ENCODE measurements at places on chromosomes 7 and 10.

- DNase-seq, result no peak
These were observed 663.7 kb upstream of the COBL start for GRCh38 chr7:51980313-51980712.

DNA sequence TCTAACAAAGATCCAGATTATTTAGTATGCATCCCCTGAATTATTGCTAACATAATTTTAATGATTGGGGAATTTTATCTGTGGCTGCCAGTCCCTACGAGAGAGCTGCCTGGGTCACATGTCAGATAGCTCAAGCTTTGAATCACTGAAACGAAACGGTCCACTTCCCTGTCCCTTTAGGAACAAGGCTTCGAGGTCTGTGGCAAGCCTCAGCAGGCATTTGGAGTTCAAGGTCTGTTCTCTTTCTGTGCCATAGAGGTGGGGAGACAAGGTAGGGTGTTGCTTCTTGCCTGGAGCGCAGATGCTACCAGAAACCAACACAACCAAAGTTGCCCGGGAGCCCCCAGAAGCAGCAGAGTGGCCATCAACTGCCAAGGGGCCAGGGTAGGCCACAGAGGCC, 13.9 kb upstream of the SH2D4B start:
- no peak for DNase-seq

DNA sequence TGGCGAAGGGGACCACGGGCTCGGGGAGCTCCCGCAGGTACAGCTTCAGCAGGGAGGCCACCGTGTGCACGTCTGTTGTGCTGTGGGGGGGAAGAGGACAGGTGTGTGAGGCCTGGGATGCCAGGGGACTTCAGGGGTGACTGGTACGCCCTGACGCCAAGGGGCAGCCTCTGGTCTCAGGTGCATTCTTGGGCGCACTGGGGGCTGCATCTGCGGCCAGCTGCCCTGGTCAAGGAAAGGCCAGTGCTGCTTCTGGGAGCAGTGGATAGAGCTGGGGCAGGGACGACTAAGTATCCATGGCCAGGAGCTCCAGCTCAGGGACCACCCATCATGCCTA, 148.5 kb downstream of the MAPK8 start:
- no peak for DNase-seq

GRCh38 chr7:1283337-1283736, 50.7 kb downstream of the UNCX start:
- DNase-seq, result no peak

GRCh38 chr7:114181280-114181679, 233.3 kb upstream of the FOXP2 start:
- DNase-seq, result no peak

DNA sequence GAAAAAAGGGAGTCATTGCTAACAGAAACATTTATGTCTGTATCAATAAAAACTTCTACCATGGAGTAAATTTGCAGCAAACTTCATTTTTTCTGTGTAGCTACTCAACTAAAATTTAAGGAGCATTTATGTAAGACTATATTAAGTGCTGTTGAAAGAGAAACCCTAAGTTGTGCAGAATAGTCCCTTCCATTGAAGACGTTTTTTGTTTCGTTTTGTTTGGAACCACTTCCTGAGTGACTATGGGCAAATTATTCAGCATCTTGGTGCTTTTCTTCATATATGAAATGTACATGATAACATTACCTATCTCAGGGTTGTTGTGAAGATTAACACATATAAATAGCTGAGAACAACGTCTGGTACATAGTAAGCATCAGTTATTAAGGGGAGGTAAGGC, 24.3 kb downstream of the SEM1 start:
- no peak for DNase-seq

GRCh38 chr7:134992626-134993179, 6.4 kb downstream of the AGBL3 start:
- no peak for DNase-seq

GRCh38 chr7:66355756-66356155, 150.6 kb downstream of the TPST1 start:
- no peak for DNase-seq

DNA sequence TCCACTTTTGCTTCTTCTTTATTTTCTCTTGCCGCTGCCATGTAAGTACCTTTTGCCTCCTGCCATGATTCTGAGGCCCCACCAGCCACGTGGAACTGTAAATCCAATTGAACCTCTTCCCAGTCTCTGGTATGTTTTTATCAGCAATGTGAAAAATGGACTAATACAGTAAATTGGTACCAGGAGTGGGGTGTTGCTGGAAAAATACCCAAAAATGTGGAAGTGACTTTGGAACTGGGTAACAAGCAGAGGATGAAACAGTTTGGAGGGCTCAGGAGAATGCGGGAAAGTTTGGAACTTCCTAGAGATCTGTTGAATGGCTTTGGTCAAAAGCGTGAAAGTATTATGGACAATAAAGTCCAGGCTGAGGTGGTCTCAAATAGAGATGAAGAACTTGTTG, 670.3 kb upstream of the ZWINT start:
- DNase-seq, result no peak

GRCh38 chr7:4840079-4840501, 21.7 kb downstream of the PAPOLB start:
- no peak for DNase-seq

- DNase-seq, result no peak
These were observed 34.9 kb upstream of the ETV1 start for GRCh38 chr7:14024406-14024805.

GRCh38 chr7:21281193-21281592, 146.7 kb upstream of the SP4 start:
- DNase-seq, result no peak

DNA sequence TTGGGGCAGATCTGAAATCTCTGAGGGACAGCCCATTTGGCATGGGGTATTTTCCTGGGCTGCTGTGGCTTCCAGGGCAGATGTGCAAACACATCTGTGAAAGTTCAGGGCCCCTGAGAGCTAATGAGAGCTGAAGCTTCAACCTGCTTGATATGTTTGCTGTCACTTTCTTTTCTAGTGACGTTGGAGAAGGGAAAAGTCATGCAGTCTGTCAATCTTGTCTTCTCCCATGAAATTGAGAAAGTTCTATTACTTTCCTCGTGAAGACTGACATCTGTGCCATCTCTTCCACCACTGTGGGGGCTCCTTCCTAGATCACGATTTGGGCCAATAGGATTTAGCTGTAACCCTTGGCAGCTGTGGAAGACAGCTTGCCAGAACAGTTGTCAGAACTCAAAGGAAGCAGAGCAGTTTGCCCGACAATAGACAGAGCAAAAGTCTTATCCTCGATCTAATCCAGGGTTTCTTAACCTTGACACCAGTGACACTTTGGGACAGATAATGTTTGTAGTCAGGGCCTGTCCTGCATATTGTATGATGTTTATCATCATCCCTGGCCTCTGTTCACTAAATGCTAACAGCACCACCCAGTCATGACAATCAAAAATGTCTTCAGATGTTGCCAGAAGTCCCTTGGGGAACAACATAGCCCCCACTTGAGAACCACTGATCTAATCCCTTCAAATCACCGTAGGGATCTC, 586.5 kb downstream of the LRMDA start:
- no peak for DNase-seq

DNA sequence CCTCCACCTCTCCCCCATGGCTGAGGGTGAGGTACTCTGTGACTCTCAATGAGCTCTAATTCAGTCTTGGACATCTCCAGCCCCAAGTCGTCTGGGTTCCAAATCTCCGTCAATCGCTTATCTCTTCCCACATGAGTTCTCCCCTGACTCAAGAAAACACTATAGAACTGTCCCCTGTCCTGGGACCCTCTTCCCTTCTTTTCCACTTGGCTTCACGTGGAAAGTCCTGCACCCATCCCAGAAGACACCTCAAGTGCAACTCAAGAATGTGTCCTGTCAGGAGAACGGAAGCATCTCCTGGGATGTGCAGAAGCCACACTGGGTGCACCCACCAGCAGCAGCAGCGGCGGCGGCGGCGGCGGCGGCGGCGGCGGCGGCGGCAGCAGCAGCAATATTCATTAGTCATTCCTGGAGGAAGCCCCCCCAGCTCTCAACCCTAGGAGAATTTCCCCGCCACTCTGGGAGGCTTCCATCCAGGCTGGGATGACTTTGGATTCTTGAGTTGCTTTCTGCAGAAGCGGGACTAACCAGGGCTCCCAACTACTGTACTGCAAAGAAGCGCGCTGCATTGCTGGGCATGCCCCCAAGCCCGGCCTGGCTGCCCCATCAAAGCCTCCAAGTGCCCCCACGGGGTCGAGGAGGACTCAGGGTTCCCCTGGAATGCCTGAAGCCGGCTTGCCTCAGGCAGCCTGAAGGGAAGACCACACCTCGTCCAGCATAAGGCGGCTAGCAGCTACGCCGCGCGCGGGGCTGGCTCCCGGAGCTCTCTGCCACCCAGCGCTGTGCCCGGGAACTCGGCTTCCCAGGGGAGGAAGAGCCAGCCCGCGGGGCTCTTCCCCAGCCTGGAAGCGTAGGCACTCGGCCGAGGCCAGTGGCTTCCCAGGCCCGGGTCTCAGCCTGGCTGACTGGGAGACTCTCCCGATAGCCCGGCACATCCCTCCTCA, 1.0 kb downstream of the CRTAC1 start:
- no peak for DNase-seq

DNA sequence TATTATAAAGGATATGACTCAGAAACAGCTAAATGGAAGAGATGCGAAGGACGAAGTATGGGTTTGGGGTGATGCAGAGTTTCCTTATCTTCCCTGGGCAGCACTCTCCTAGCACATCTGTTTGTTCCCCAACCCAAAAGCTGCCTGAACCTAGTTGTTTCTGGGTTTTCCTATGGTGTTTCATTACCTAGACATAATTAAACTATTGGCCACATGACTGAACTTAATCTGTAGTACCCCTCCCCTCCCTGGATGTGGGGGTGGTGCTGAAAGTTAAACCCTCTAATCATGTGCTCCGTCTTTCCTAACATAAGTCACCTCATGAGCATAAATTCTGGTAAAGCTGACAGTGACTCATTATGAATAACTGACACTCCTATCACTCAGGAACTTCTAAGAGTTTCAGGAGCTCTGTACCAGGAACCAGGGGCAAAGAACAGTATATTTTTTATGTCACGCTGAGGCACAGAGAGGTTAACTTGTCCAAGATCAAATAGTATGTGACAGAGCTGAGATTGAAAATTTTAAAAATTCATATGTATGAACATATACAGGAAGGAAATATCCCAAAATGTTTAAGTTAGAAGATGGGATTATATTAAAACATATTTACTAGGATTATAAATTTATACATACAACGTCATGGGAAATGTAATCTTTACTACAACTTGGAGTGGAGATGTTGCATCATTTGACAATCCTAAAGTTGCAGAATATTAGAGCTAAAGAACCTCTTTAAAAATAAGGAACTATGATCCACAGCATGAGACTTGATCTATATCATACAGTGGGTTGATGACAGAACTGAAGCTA, 4.8 kb downstream of the STRIP2 start:
- DNase-seq, result no peak

DNA sequence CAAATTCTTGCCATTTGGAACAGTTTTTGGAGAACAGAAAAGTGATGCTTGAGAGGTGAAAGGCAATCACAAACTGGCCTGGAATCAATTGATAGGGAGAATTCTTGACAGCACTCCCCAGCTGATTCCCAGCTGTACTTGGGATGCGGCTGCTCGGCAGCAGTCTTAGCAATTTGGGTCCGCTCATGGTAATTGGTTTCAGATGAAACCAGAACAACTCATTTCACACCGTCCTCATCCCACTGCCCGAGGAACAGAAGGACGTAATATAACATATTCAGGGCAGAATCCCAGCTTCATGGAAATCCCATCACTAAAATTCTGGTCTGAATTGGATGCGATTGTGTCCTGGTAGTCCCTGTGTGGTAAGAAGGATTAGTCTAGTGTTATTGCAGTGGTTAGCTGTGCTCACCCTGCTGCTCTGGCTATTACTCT, 223.3 kb upstream of the FERD3L start:
- no peak for DNase-seq

DNA sequence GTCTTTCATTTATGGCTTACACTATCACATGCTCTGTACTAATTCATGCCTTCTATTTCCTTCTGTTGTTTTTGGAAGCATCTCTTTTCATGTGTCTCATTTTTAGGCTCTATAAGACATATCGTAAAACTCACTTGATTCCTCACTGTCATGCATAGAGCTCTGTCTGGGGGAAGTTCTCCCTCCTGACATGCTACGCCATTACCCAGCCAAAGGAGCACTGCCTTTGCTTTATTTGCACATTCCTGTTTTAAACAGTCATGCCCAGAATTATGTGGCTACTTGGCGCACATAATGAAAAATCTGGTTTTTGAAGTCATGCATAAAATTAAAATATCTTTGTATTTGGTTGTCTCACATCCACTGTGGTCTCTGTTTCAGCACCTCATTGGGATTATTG, 17.6 kb upstream of the AKR1C3 start:
- DNase-seq, result no peak

GRCh38 chr10:120508393-120508792, 51.4 kb downstream of the PLPP4 start:
- DNase-seq, result no peak

- no peak for DNase-seq
These were observed 34.0 kb downstream of the LUC7L2 start for GRCh38 chr7:139393621-139394211.

DNA sequence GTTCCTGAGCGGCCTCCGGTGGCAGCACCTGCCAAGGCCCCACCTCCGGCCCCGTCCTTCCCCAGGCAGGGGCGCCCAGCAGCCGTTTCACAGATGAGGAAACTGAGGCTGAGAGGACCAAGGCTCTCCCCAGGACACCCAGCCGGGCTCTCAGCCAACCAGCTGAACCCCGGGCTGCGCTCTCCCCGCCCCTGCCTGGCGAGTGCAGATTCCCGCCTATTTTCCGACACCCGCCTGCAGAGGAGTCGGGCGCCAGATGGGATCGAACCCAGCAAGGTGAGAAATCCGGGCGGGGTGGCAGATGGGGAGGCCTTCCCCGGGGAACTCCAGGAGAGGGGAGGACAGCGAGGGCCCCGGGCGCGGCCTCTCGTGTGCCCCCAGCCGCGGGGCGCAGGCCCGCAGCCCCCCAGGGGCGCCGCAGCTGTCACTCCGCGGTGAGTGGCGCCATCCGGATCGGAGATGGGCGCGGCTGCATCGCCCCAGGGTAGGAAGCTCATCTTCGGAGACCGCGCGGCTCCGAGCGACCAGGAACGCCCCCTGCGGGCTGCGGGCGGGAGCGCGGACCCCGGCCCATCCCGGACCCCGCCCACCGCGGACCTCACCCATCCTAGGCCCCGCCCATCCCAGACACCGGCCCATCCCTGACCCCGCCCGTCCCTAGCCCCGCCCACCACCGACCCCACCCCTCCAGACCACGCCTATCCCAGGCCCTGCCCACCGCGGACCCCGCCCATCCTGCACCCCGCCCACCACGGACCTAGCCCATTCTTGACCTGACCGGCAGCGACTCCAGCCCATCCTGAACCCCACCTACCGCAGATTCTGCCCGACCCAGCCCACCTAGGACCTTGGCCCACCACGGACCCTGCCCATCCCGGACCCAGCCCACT, 90.3 kb downstream of the MICALL2 start:
- DNase-seq, result no peak

Measured in activated CD8-positive, alpha-beta memory T cell treated with anti-CD3 and anti-CD28 coated beads for 1 hour (primary cell).